ENCODE measurements at places on chromosomes 13 and 19.
A peak's percentile ranks its signal among the peaks of the same experiment; 100 is the strongest.

DNA sequence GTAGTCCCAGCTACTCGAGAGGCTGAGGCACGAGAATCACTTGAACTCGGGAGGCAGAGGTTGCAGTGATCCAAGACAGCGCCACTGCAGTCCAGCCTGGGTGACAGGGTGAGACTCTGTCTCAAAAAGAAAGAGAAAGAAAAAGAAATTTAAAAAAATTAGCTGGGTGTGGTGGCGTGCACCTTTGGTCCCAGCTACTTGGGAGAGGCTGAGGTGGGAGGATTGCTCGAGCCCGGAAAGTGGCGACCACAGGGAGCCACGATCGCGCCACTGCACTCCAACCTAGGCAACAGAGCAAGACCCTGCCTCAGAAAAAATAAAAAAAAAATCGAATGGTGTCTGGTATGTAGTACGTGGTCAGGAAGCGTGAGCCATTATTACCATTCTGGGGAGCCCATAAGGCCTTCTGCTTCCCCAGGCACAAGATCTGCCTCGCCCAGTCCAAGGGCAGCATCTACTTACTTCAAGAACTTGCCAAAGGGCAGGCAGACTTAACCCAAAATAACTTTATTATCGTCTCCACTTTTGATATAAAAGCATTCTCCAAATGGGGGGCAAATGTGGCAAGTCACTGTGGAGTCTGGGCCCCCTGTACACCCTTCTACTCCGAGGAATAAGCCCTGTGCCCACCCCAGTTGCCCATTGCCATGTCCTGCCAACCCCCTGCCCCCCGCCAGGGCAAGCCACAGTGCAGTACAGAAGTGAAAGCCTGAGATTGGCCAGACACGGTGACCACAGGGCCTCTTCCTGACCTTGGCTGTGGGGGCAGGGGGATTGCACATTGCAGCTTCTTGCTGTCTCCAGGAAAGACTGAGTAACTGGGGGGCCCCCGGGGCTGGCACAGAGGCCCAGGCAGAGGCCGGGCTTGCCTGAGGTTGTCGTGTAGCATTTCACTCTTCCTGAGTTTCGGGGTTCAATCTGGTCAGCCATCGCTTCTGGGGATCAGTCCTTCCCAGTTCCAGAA is 12.6 kb downstream of the CCL25 start:
- H3K27me3 ChIP-seq, result no peaks in the 10 kb centered on the region
- H3K4me3 ChIP-seq, result no peak overlapping the region
- H3K36me3 ChIP-seq, result no peaks in the 10 kb centered on the region

DNA sequence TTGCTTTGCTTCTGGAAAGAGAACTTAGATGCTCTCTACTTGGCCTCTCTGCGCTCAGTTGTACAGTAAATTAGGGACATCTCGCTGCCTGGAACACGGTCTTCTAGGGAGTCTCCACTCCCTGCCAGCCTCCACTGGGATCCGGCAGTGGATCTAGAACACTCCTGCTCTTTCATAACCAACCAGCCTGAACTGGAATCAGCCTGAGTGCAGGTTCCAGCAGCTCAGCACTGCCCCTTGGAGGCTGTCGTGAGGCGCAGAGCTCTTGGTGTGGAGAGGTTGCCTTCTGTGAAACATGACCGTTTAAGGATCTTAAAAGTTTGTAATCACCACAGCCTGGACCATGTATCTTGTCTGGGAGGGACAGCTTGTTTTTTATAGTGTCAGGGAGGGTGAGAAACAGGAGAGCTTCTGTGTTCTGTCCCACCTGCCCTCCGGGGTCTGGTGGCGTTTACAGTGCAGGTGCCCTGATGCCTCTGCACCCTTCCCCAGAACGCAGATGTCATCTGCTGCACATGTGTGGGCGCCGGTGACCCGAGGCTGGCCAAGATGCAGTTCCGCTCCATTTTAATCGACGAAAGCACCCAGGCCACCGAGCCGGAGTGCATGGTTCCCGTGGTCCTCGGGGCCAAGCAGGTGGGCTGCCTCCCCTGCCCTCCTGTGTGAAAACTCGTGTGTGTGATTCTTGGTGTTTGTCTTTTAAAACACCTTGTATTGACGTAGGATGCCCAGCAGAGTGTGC is 24.8 kb downstream of the UPF1 start:
- H3K4me1 ChIP-seq, result no peaks in the 10 kb centered on the region
- H3K27ac ChIP-seq, result no peak overlapping the region
- peaks cover 97% of the 10 kb centered on the region for H3K36me3 ChIP-seq
- no peaks in the 10 kb centered on the region for H3K27me3 ChIP-seq
- no peak overlapping the region for H3K4me3 ChIP-seq

DNA sequence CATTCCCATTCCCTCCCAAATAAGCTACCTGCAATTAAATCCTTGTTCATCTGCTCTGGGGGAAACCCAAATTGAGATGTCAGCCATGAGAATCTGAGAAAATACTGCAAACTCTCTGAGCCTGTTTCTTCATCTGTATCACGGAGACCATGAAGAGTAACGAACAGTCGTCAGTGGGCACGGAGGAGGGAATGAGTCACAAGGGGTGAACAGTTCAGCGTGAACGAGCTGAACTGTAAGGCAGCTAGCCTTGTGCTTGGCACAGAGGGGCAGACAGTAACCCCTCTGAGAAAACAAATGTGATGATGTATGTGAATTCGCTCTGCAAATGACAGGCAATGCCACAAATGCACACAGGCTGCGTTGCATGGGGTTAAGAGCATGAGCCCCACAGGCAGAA is 288.7 kb downstream of the FOXO1 start:
- H3K27ac ChIP-seq, result no peak overlapping the region
- H3K27me3 ChIP-seq, result no peaks in the 10 kb centered on the region
- peaks cover 53% of the 10 kb centered on the region for H3K4me1 ChIP-seq
- no peaks in the 10 kb centered on the region for H3K36me3 ChIP-seq

GRCh38 chr13:22126433-22127021 is 455.7 kb downstream of the FGF9 start:
- peaks cover 58% of the 10 kb centered on the region for H3K4me1 ChIP-seq
- H3K4me3 ChIP-seq, result peak overlapping the region; percentile 28
- H3K27ac ChIP-seq, result peak overlapping the region; percentile 90
- DNase-seq, result no peak

DNA sequence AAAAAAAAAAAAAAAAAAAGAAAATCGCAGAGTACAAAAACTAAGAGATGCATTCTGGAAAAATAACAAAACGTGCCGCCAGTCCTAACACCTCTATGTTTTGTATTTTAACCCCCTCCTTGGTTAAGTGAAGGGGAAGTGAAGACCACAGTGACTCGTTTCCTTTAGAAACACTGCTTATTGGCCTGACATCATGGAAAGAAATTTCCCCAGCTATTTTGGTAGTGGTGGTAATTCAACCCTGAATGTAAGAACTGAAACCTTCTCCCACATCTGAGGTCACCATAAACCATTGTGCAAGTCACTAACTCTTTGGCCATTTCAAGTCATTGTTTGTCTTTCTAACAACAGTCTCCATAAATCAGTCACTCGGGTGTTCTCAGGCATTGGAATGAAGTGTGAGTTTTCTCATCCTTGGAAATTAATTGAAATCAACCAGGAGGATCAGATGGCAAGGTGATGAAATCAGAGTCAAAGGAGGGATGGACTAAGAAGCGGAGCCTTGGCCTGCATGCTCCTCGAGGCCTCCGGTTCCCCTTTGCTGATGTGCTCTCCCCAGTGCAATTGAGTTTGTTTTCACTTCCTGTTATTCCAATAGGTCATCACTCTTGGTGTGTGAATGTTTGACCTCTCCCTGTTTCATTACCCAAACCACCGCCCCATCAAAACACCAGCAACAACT is 443.9 kb downstream of the FGF9 start:
- peaks cover 17% of the 10 kb centered on the region for H3K36me3 ChIP-seq
- H3K27ac ChIP-seq, result peak overlapping the region; percentile 93
- DNase-seq, result no peak
- peak overlapping the region; percentile 30 for H3K4me3 ChIP-seq

DNA sequence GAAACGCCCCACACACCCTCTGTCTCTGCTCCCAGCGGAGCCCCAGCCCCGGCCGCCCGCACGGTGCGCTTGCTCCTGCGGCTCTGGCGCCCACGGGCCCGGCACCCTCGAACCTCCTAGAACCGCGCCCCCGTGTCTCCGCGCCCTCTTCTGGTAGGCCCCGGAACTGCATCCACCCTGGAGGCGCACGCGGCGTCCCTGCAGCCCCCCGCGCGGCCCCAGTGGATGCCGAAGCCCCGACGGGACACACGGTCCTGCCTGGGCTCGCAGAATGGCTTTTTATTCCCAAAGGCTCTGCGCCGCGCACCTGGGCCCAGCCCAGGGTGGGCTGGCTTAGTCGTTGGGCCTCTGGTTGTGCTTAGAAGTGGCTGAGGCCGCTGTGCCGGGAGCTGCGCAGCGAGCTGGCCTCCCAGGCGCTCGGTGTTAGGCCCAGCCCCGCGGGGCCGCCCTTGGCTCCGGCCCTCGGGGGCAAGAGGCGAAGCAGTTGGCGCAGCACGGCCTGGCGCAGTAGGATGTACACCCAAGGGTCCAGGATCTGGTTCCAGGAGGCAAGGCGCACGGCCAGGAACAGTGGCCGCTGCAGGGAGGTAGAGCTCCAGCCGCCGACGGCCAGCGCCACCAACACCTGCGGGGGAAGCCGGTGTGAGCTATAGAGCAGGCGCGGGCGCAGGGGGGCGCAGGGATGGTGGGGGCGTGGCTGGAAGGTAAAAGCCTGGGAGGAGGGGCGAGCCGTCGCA is 2.8 kb downstream of the PTGER1 start:
- peak; percentile 93 for DNase-seq
- peak overlapping the region; percentile 23 for H3K4me3 ChIP-seq
- H3K27ac ChIP-seq, result no peak overlapping the region
- H3K4me1 ChIP-seq, result peaks cover 35% of the 10 kb centered on the region
- H3K27me3 ChIP-seq, result peaks cover 25% of the 10 kb centered on the region

DNA sequence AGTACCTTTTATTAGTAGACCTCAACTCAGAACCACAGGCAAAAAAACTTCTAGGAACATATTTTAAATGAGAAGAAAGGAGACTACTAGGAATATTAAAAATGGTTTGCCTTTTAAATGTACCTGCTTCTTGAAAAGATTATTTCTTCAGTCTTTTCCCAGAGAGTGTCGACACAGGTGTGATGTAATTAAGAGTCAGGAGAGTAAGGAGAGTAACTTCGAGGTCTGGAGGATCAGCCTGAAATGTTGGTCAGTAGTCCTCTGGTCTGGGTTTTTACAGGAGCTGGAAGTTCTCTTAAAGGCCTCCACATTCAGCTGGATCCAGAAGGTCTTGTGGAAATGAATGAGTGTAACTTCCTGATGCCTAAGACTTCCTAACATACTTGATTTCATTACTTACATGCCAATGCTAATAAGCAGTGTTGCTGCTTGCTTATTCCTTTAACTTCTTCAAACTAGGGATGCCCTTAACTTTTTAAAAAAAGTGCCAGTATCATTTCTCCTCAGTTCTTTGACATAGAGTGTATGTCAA is at the start of gene KCTD4:
Gene KCTD4 (minus strand): TSS at position 345 of the 532 bp plus-strand sequence. CDS start 6,478 bp downstream, outside the sequence.
- DNase-seq, result no peak
- peaks cover 47% of the 10 kb centered on the region for H3K36me3 ChIP-seq
- peaks cover 32% of the 10 kb centered on the region for H3K4me1 ChIP-seq
- no peak within 1 kb of the TSS for H3K4me3 ChIP-seq

GRCh38 chr13:48888613-48889012 is 87.1 kb upstream of the FNDC3A start:
- H3K27me3 ChIP-seq, result no peaks in the 10 kb centered on the region
- DNase-seq, result no peak
- H3K4me3 ChIP-seq, result no peak overlapping the region
- peaks cover 76% of the 10 kb centered on the region for H3K4me1 ChIP-seq
- H3K27ac ChIP-seq, result no peak overlapping the region
- peaks cover 3% of the 10 kb centered on the region for H3K36me3 ChIP-seq

GRCh38 chr13:111627596-111627995 is 307.2 kb downstream of the TEX29 start:
- no peaks in the 10 kb centered on the region for H3K4me1 ChIP-seq
- peaks cover 2% of the 10 kb centered on the region for H3K27me3 ChIP-seq
- no peaks in the 10 kb centered on the region for H3K36me3 ChIP-seq
- DNase-seq, result no peak
- H3K27ac ChIP-seq, result no peak overlapping the region

GRCh38 chr13:92833071-92833470 is 393.5 kb upstream of the GPC6 start:
- DNase-seq, result no peak
- H3K27ac ChIP-seq, result no peak overlapping the region
- H3K4me3 ChIP-seq, result no peak overlapping the region
- H3K4me1 ChIP-seq, result no peaks in the 10 kb centered on the region
- H3K27me3 ChIP-seq, result no peaks in the 10 kb centered on the region

DNA sequence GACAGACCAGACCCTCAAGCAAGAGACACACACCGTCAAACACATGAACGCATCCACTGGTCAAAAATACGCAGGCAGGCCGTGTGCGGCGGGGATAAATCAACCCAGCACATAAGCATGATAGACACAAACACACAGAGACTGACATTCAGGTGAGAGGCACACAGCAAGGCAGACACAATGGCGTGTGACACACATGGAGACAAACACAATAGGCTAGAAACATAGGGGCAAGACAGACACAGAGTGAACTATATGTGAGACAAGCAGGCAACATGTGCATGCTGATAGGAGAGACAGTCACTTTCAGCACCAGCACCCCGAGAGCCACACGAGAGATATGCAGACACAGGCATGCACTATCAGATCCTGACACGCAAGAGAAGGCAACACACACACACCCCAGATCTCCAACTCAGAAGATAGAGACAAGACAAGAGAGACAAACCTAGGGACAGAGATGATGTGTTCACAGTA is 6.9 kb upstream of the JUNB start:
- no peak overlapping the region for H3K4me3 ChIP-seq
- H3K27ac ChIP-seq, result no peak overlapping the region
- no peak for DNase-seq
- no peaks in the 10 kb centered on the region for H3K36me3 ChIP-seq

- H3K4me3 ChIP-seq, result no peak overlapping the region
- H3K27ac ChIP-seq, result no peak overlapping the region
- DNase-seq, result no peak
- H3K36me3 ChIP-seq, result no peaks in the 10 kb centered on the region
- peaks cover 75% of the 10 kb centered on the region for H3K27me3 ChIP-seq
Observed at GRCh38 chr19:11265785-11266236, 3.5 kb upstream of the DOCK6 start.

- no peak overlapping the region for H3K27ac ChIP-seq
- H3K4me3 ChIP-seq, result no peak overlapping the region
- H3K4me1 ChIP-seq, result no peaks in the 10 kb centered on the region
- H3K36me3 ChIP-seq, result no peaks in the 10 kb centered on the region
- DNase-seq, result no peak
Observed at GRCh38 chr13:73268306-73268705, 209.5 kb downstream of the KLF5 start.

GRCh38 chr19:782185-782877 is 14.9 kb upstream of the PTBP1 start:
- no peaks in the 10 kb centered on the region for H3K36me3 ChIP-seq
- DNase-seq, result no peak
- H3K4me3 ChIP-seq, result no peak overlapping the region
- no peaks in the 10 kb centered on the region for H3K27me3 ChIP-seq
- no peak overlapping the region for H3K27ac ChIP-seq
- no peaks in the 10 kb centered on the region for H3K4me1 ChIP-seq

GRCh38 chr13:94309997-94310855 is 169.3 kb downstream of the DCT start:
- no peak overlapping the region for H3K4me3 ChIP-seq
- no peak overlapping the region for H3K27ac ChIP-seq
- H3K36me3 ChIP-seq, result no peaks in the 10 kb centered on the region
- peaks cover 11% of the 10 kb centered on the region for H3K4me1 ChIP-seq
